ENCODE measurements at places on chromosomes 5 and 9.

DNA sequence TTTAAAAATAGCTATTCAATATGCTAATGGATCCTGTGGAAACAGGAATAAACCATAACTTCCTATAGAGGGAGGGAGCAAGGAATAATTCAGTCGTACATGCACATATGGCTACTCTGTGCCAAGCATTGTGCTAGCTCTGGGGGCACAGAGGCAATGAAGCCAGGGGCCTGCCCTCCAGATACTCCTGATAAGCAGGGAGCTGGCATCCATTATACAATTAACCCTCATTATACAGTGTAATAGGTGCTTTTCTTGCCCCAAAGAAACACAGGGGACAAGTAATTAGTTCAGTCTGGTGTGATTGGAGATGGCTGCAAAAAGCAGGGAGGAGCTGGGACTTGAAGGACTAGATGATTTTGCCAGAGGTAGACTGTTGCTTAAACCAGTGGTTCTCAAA lies 200.4 kb downstream of the SREK1 start:
- no peak for DNase-seq

- DNase-seq: no peak
These were observed 8.6 kb downstream of the SCGB3A2 start for GRCh38 chr5:147887026-147887627.

DNA sequence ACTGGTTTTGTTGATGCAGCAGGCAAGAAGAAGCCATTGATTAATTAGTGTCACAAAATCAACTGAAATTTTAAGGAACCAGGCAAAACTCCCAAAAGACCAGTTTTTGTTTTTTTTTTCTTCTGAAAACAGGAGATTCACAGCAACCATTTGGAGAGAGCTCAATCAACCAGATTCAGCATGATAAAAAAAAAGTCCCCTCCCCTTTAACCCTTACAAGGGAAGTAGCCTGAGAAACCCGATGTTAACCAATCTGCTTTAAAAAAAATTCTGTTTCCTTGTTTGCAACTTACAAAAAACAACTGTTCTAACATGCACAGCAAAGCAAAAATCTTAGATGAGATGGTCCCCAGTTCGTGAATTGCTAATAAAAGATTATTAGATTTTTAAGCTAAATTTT lies 59.7 kb downstream of the HMHB1 start:
- DNase-seq: no peak

DNA sequence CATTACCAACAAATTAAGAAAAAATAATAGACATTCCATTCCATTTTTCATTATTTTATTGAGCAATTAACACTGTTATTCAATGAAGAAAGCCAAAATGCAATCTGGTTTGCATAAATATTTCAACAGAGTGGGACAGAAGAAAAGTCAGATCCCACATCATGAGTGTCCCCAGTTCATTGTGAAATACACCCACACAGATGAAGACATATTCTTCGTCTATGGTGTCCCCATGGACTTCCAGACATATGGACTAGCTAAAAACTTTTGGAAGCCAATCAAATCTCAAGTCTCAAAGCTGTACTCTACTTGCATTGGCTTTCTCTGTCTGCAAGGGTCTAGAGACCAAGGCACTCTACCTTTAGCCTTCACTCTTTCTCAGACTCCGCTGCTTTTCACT lies 194.3 kb downstream of the SEMA5A start:
- DNase-seq: no peak

DNA sequence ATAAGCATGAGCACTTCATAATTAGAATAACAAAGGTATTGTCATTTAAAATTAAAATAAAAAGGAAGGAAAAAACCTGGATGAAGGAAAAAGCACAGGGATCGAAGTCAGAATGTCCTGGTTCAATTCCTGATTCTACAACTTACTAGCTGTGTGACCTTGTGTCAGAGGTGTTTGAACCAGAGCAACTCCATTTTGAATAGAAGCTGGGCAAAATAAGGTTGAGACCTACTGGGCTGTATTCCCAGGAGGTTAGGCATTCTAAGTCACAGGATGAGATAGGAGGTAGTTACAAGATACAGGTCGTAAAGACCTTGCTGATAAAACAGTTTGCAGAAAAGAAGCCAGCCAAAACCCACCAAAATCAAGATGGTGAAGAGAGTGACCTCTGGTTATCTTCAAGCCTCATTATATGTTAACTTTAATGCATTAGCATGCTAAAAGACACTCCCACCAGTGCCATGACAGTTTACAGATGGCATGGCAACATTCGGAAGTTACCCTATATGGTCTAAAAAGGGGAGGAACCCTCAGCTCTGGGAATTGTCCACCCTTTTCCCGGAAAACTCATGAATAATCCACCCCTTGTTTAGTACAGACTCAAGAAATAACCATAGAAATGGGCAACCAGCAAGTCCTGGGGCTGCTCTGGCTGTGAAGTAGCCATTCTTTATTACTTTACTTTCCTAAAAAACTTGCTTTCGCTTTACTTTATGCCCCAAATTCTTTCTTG lies 412.7 kb downstream of the PIK3R1 start:
- no peak for DNase-seq
